ENCODE measurements at places on chromosomes 13 and 19. TPM values are rescaled to one million over a fixed set of nuclear protein-coding genes. Genes with fewer than 3 reads are reported as not detected.

Gene GPR12
- total RNA-seq, result not detected

Gene ZNF787
- 18.7 TPM for total RNA-seq

Gene VAV1
- not detected for total RNA-seq

Gene FFAR3
- total RNA-seq, result not detected

Gene COX7A1
- total RNA-seq, result 5.5 TPM

Gene PLD3
- total RNA-seq, result 400 TPM

Gene ZNF546
- total RNA-seq, result 3.9 TPM

Gene RPL18A
- total RNA-seq, result 1,276 TPM

Gene IL17D
- 0.35 TPM for total RNA-seq

All from myometrial cell (primary cell).